ENCODE measurements at places on chromosomes 7 and 10.

GRCh38 chr7:13692548-13692947, 296.9 kb downstream of the ETV1 start:
- no peak for DNase-seq

DNA sequence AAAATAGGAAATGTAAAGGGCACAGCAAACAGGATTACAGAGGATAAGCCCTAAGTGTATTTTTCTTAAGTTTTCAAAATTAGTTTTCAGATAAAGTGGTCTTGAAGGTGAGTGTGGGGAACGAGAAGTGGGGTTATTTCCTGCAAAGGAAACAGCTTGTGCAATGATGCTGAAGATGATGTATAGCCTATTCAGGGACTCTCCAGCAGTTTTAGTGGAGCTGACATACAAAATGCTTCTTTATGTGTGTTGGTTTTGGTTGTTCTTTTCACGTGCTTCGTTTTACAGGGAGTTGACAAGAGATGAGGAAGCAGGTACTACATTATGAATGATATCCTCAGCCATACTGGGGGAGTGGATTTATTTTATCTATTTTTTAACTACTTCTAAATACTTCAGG, 20.5 kb downstream of the CASD1 start:
- DNase-seq, result no peak

DNA sequence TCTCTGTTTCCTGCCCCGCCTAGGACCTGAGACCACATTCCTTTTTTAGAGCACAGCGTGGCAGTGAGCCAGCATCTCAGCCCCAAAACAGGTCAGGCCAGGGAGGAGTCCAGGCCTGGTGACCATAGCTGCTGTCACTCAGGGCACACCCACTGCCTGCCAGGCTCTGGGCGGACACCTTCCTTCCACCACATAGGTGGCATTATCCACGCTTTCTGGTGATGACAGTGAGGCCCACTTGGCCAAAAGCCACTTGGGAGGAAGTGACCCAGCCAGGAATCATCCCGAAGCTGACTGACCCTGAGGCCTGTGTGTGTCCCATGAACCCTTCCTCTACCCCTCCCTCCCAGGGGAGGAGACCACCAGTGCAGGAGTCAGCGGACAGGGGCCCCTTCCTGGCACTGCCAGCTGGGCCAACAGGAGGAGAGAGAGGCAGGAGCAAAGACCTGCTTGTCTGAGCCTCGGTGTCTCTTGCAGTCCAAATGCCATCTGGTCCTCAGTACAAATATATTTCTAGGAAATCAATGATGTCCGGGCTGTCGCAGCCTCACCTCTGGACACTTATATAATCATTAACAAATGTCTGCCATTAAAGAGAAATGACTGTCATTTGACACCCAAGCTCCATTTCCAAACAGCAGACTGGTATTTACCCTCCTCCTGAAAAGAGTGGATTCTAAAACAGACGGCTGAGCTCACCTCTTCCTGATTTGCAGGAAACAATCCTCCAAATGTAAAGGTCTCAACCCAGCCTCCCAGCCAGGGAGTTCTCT, 63.0 kb downstream of the ABRAXAS2 start:
- no peak for DNase-seq

GRCh38 chr7:26034391-26034790, 117.6 kb upstream of the NFE2L3 start:
- no peak for DNase-seq

- DNase-seq, result no peak
Measured at GRCh38 chr7:64651632-64652165, 14.2 kb upstream of the ZNF107 start.

All from NK-92 treated with Interleukin-12 subunit alpha and Interleukin-12 subunit beta, amount 100 ng/mL, for 24 hours (cell line).